NCI-H82 (cell line): ENCODE measurements at places on chromosomes 2 and 18.

DNA sequence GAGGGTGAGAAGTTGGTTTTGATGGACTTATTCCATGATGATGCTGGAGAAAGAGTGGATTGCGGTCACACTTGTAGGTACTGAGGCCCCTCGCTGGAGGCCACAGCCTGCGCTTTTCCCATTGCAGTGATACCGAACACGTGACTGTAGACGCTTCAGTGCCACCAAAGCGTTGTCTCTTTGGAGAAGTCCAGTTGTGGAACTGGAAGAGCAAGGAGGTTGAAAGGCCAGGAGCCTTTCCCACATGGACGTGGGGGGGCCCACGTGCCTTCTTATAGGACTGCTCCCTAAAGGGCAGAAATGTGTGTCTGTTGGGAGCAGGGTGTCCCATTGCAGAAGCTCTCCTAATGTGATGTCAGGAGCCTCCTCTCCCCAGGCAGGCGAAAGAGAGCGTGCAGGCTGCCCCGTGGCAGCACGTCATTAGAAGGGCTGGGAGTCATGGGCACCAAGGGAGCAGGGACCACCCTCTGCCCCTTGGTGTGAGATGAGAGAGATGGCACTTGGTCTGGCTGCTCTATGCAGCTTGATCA, 31.5 kb downstream of the LPIN1 start:
- DNase-seq: no peak

GRCh38 chr18:35128675-35129074, 87.5 kb downstream of the MAPRE2 start:
- DNase-seq: no peak

- DNase-seq: peak; percentile 33
Measured at GRCh38 chr18:3238742-3239141, 8.9 kb upstream of the MYL12A start.

DNA sequence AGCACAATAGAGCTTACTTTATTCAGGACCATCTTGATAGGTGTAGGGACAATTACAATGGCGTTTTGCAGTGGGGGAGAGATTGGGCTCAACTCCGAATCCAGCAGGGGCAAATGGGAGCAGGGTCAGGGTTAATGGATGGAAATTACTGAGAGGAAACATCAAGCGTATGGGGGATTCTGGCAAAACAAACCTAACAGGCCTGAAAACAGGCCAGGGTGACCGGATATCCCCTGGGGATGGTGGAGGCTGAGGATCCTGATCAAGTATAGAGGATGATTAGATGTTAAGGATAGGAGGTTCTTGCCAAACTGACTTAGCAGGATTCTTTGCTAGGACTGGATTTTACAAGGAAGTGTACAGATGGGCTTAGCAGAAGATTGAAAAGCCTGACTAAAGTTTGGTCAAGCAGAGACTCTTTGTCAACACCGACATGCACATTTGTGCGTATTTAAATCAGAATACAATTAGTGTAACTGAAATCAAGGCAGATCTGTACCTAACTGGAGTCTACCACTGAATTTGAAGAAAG, 54.5 kb upstream of the GPR45 start:
- DNase-seq: no peak

DNA sequence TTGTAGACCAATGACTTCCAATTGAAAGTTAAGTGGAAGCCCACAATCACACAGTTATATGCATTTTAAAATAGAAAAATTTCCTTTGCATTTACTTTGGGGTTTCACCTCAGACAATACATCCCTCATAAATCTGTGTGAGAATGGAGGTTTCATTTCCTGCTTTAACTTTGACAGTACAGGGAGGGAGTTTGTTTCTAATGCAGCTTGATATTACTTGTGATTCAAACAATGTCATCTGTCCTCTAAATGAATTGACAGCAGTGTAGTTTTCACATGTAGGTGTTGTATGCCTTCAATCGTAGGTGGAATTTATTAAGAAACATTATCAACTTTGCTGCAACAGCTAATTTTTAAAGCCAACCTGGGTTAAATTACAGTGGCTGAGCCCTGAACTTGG, 75.2 kb downstream of the TMEFF2 start:
- DNase-seq: no peak

- DNase-seq: no peak
Measured at GRCh38 chr18:23859466-23860336, 154.9 kb upstream of the TTC39C start.

GRCh38 chr18:51953521-51953920, 386.5 kb upstream of the DCC start:
- DNase-seq: peak; percentile 28

- DNase-seq: peak; percentile 76
Measured at GRCh38 chr2:96264656-96265348, 995 bp downstream of the TMEM127 start.

- DNase-seq: no peak
Measured at GRCh38 chr2:85457043-85457442, 38.5 kb downstream of the SH2D6 start.

DNA sequence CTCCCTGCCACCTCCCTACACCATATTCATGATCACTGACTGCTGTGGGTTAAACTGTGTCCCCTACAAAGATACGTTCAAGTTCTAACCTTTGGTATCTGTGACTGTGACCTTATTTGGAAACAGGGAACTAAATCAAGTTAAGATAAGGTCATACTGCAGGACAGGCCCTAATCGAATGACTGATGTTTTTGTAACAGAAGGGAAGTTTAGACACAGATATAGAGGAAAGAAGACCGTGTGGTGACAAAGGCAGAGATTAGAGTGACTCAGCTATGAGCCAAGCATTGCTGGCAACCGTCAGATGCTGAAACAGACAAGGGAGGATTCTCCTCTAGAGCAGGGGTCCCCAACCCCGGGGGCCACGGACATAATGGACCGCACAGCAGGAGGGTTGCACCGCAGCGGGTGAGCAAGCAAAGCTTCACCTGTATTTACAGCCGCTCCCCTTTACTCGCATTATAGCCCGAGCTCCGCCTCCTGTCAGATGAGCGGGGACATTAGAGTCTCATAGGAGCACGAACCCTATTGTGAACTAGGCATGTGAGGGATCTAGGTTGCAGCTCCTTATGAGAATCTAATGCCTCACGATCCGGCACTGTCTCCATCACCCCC, 28.9 kb upstream of the RNF152 start:
- DNase-seq: peak; percentile 67

- DNase-seq: peak; percentile 53
Measured at GRCh38 chr2:46701152-46701551, 214.5 kb downstream of the MCFD2 start.

DNA sequence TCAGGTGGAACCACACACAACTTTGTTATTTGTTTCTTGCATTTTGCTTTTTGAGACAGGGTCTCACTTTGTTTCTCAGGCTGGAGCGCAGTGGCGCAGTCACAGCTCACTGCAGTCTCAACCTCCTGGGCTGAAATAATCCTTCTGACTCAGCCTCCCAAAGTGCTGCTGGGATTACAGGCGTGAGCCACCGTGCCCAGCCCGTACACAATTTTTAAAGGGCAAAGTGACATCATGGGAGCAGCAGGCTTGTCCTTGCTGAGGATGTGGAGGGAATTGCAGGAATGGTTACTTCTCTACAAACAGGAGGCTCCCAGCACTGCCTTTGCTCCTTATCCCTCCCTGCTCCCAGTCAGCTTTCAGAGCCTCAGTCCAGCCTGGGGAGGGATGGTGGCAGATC, 355.9 kb upstream of the KLHL29 start:
- no peak for DNase-seq

DNA sequence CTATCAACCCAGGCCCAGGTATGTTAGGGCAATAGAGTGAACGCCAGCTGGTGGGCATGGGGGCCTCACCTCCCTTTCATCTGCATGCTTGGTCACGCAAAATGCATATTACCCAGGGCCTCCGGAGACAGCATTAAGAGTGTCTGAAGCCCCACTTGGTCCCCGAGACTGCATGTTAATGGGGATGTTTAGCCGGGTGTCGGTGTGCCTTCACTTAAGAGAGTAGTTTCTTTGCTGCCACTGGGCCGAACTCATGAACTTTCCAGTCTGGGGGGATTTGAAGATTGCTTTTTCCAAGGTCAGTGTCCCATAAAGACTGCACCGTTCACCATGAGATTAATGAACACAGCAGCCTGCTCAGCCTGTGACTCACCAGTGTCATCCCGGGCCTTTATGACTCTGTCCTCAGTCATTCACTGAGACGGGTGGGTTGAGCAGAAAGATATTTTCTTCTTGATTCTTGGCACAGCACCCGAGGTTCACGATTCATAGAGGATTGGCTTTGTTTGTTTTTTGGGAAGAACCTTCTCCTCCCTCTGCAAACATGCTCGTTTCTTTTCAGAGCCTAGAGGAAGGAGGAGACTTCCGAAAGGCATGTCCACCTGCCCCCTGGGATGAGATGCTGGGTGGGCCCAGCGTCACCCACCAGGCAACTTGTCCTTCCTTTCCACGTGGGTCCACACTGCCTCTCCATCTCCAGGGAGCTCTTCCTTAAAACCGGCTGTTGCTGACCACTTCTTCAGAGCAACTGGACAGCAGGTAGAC, 199.1 kb downstream of the GLI2 start:
- DNase-seq: no peak

GRCh38 chr2:14756981-14757657, 124.6 kb downstream of the LRATD1 start:
- no peak for DNase-seq

GRCh38 chr18:76281565-76281964, 213.5 kb downstream of the ZNF516 start:
- DNase-seq: no peak

DNA sequence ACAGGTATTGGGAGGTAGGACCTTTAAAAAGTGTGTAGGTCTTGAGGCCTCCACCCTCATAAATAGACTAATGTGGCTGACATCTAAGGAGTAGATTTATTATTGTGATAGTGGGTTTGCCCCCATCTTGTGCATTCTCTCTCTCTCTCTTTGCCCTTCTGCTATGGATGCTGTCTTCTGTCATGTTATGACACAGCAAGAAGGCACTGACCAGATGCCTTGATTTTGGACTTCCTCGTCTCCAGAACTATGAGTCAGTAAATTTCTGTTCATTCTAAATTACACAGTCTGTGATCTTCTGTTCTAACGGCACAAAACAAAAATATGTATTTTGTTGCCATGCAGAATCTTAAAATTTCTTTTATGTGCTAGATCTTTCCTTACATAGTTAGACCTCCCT, 66.9 kb downstream of the ATAD2B start:
- DNase-seq: no peak

GRCh38 chr2:160747501-160748170, 254.0 kb upstream of the RBMS1 start:
- no peak for DNase-seq

DNA sequence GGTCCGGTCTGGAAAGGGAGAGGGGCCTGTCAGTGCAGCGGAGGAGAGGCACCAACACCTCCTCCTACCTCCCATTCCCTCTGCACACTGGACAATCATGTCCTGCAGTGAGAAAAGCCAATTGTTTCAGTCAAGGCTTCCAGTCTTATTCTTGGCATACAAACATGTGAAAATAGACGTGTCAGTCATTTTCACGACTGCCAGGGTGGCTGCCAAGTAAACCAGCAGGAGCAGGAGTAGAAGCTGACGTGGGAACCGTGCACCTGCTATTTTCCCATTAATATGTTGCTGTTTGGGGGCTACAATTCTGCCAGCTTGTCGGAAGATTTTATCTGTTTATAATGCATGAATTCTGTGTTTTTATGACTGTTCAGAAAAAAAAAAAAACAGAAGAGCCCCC, 202.3 kb downstream of the SPP2 start:
- no peak for DNase-seq

DNA sequence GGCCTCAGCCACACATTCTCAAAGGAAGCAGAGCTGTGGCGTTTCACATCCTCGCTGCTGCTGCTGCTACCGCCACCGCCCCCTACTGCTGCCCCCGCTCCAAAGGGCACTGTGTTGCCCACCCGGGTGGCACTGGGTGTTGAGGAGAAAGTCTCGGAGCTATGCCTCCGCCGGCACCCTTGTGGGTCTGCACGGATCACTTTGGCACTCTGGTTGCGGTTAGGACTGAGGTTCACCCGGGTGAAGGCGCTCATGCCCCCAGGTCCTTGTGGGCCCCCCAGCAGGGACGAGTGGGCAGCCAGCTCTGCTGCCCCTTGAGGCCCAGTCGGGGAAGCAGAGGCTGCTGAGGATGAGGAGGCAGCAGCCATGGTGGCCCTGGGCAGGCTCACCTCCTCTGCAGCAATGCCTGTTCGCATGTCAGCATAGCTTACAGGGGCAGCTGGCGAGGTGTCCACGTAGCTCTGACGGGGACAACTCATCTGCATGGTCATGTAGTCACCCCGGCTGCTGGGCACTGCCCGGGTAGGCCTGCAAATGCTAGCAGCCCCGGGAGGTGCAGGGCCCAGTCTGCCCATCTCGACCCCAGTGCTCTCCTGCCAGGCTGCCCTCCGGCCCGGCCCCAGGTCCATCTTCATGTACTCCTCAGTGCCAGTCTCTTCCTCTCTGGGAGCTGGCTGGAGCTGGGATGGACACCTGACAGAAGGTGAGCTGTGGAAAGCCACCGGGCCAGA, 4.2 kb downstream of the IRS1 start:
- DNase-seq: peak; percentile 42

GRCh38 chr2:96623116-96623515, 15.0 kb downstream of the KANSL3 start:
- DNase-seq: no peak

- peak; percentile 77 for DNase-seq
Measured at GRCh38 chr2:163324677-163325076, 411.1 kb downstream of the FIGN start.

GRCh38 chr18:49459404-49460171, 857 bp downstream of the DYM start:
- peak; percentile 23 for DNase-seq

DNA sequence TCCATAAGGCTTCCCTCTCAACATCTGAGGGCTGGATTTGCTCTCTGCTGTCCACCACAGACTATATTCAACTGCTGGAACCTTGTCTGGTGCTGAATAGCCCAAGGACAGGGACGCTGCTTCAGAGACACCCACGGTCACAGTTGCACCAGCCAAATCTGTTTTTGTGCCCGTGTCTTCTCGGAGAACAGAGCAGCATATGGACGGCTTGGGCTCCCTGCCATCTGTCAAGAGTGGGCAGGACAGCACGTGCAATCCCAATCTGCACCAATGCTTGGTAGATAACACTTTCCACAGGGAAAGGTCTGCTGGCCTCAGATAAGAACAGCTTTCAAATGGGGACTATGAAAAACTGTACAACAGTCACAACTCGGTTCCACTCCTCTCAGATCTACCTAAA, 466.1 kb downstream of the TGIF1 start:
- DNase-seq: peak; percentile 76

DNA sequence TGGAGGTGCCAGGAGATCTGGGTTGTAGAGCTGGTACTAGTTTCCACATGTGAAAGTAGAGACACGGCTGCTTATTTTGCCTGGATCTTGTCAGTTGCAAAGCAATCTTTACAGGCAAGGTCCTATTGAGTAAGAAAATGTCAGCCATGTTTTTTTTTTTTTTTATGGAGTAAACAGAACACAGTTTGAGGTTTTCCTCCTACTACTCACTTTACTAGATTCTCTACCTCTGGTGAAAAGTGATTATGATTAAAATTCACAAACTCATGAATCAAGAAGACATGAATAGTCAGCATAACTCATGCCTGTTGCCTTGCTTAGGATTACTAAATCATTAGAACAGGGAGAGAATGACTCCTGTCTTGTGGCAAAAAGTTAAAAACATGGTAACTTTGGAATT, 70.1 kb upstream of the PNPT1 start:
- no peak for DNase-seq

- DNase-seq: peak; percentile 95
Measured at GRCh38 chr2:10072656-10073480, 7.3 kb downstream of the CYS1 start.

GRCh38 chr2:602571-603359, 74.4 kb downstream of the TMEM18 start:
- no peak for DNase-seq
